ENCODE measurements at places on chromosomes 5 and 9. TPM values are rescaled to one million over a fixed set of nuclear protein-coding genes. Genes with fewer than 3 reads are reported as not detected.

DNA sequence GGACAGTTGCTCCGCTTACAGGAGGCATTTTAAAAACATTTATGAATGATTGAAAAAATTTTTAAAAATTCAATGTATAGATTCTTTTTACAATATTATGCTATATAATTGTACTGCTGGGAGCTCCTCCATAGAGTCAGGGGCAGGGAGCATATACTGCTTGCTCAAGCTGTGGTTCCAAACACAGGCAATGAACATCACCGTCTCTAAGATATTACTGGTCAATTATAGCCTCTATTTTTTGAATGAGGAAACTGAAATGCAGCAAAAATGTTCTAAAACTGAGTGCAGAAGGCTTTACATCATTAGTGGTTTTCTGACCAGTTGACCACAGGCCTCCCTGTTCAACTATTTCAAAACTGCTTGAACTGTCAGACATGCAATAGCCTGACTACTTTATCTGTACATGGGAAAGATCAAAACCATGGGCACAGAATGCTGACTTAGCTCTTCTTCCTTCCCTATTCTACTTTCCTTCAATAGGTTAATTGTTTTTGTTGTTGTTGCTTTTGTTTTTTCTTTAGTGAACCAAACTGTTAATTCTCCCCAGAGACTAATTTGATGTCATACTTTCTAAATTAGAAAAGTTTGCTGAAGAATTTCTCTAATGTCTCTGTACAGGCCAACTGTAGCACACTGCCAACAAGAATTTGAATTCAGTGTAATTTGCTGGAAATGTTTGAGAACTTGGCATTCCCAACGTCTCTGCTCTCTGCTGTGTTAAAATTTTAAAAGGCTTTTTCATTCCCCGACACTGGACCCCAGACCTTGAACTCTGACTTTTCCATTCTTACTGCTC is 107.6 kb upstream of the MPDZ start:
- H3K27ac ChIP-seq: peak overlapping the region; percentile 48
- H3K27me3 ChIP-seq: no peaks in the 10 kb centered on the region
- peaks cover 10% of the 10 kb centered on the region for H3K4me1 ChIP-seq
- H3K36me3 ChIP-seq: no peaks in the 10 kb centered on the region
- no peak for DNase-seq

LMNB1 gene
- 4.2 TPM for total RNA-seq

DNA sequence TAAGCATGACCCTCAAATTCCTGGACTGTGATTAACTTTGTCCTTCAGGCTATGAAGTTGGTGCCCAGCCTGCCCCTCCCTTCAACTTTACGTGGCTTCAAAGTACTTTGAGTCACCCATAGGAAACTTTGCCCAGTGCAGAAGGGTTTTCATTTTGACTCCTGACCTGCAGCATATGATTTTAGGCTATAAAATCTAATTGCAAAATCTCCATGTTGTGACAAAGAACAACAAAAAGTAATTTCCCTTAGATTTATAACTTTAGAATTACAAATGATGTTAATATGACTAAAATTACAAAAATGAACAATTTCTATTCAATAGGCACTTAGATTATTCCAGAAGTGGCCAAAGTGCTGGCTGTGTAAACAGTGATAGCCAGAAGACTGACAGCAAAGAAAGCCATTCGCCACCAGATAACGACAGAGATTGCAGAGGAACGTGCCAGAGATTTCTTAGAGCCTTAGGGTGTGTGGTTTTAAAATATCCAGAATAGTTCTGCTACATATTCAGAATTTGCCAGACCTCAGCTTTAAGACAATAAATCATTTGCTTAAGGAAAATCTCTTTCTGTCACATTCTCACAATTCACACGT is 197.4 kb downstream of the SEMA5A start:
- no peaks in the 10 kb centered on the region for H3K36me3 ChIP-seq
- peaks cover 25% of the 10 kb centered on the region for H3K4me1 ChIP-seq
- DNase-seq: no peak
- H3K27me3 ChIP-seq: no peaks in the 10 kb centered on the region

DNA sequence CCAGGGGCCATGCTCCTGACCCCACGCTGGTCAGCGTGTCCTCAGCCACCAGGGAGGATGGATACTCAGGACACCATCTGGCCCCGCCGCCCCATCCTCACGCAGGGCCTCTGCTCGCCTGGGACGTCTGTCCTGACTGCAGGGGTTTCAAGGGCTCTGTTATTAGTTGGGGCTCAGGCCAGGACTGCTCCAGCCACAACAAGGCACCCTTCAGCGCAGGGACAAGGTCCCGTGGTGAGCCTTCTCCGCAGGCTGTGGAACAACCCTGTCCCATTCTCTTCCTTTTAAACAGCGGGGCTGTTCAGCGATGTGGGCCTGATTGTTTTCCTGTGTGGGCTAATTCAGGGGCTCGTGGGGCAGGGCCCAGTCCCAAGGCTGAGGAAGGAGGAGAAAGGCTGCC is 61.6 kb downstream of the SEMA4D start:
- H3K27ac ChIP-seq: no peak overlapping the region
- H3K36me3 ChIP-seq: no peaks in the 10 kb centered on the region
- no peaks in the 10 kb centered on the region for H3K27me3 ChIP-seq
- H3K4me3 ChIP-seq: no peak overlapping the region
- DNase-seq: no peak

DNA sequence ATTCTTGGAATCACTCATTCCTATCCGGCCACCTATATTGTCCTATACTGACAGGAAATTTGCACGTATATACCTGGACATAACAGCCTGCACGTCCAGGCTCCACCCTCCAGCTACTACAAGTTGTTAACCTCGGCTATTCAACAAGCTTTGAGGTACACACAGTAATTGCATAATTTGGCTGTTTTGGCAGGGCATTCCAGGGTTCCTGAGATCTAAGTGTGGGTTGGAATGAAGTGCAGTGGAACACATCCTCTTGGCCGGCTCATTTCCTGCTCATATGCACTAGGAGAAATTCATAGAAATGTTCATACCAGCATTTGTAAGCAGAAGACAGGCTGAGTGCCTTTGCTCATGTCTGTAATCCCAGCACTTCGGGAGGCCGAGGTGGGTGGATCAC is 222.3 kb downstream of the FBXL7 start:
- H3K27me3 ChIP-seq: no peaks in the 10 kb centered on the region
- no peaks in the 10 kb centered on the region for H3K36me3 ChIP-seq
- H3K4me1 ChIP-seq: peaks cover 9% of the 10 kb centered on the region
- no peak overlapping the region for H3K4me3 ChIP-seq
- no peak for DNase-seq
- H3K27ac ChIP-seq: no peak overlapping the region

- no peaks in the 10 kb centered on the region for H3K27me3 ChIP-seq
- H3K27ac ChIP-seq: no peak overlapping the region
- no peaks in the 10 kb centered on the region for H3K4me1 ChIP-seq
- no peaks in the 10 kb centered on the region for H3K36me3 ChIP-seq
These were observed 98.6 kb upstream of the TLE1 start for GRCh38 chr9:81787747-81788632.

GRCh38 chr5:74643111-74643562 is 2.6 kb upstream of the ENC1 start:
- H3K4me1 ChIP-seq: peaks cover 23% of the 10 kb centered on the region
- H3K27ac ChIP-seq: peak overlapping the region; percentile 94
- peak; percentile 32 for DNase-seq
- no peaks in the 10 kb centered on the region for H3K27me3 ChIP-seq
- H3K4me3 ChIP-seq: no peak overlapping the region

DNA sequence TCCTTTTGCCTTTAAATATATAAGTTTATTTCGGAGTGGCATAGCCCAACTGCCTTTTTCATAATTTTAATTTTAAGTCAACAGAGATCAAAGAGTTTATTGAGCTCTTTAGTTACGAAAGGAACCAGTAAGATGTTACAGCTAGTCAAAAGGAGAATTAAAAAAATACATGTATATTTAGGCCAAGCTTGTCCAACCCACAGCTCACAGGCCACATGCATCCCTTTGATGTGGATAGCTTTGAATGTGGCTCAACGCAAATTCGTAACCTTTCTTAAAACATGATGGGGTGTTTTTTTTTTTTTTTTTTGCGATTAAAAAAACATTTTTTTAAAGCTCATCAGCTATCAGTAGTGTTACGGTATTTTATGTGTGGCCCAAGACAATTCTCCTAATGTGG is 50.2 kb upstream of the IL31RA start:
- DNase-seq: no peak
- no peaks in the 10 kb centered on the region for H3K4me1 ChIP-seq

DNA sequence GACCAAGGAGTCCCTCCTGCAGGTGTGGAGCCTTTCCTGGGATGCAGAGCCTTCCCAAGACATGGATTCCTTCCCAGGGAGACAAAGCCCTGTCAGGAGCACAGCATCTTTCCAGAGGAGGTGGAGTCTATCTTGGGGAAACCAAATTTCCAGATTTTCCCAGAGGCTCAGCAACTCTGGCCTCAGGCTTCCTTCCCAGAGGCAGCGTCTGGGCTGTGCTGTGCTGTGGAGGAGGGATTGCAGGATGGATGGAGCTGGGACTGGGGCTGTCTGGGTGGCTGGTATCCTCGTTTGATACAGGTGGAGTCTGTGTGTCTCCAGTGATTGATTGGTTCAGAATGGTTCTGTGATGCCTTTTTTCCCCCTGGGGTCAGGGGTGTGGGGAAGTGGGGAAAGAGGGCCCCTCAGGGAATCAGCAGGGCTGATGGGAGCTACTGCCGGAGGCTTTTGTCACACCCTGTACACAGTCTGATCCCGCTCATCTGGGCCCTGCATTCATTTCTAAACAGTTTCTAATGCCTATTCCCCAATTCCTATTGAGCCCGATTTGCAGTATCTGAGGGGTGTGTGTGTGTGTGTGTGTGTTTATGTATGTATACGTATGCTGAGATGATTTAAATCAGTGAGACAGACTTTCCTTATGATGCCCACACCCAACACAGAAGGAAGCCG is 16.0 kb downstream of the OR13J1 start:
- peaks cover 6% of the 10 kb centered on the region for H3K27me3 ChIP-seq
- no peaks in the 10 kb centered on the region for H3K36me3 ChIP-seq
- DNase-seq: no peak
- H3K4me3 ChIP-seq: no peak overlapping the region
- no peak overlapping the region for H3K27ac ChIP-seq

DNA sequence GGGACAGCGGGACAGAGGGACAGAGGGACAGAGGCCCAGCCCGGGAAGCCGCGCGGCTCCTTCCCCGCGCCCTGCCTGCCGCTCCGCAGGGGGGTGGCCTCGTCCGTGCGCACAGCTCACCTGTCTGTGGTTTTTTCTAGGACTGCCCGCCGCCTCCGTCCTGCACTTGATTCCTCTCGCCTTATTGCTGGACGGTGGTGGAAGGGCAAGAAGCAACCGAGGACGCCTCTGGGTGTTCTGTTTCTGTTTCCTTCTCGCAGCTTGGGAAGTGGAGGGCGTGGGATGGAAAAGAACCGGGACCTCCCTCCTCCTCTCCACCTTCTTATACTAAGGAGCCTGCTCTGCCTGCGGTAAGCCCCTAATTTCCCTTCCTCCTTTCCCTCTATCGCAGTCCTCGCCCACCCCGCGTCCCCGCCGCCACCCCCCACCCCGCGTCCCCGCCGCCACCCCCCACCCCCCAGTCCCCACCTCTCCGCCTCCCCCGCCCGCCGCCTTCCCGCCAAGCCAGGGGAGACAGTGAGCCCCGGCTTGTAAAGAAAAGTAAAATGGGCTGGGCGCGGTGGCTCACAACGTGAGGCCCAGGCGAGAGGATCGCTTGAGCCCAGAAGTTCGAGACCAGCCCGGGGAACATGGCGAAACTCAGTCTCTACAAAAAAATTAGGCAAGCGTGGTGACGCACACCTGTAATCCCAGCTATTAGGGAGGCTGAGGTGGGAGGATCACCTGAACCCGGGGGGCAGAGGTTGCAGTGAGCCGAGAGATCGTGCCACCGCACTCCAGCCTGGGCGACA is 9.6 kb upstream of the FLT4 start:
- peak overlapping the region; percentile 27 for H3K4me3 ChIP-seq
- H3K27ac ChIP-seq: no peak overlapping the region
- H3K4me1 ChIP-seq: no peaks in the 10 kb centered on the region
- no peak for DNase-seq

RBM27 gene
- 13.1 TPM for total RNA-seq

GRCh38 chr5:38598994-38599617 is 42.7 kb upstream of the LIFR start:
- no peak for DNase-seq
- peaks cover 20% of the 10 kb centered on the region for H3K4me1 ChIP-seq
- no peaks in the 10 kb centered on the region for H3K27me3 ChIP-seq
- no peak overlapping the region for H3K4me3 ChIP-seq

GRCh38 chr5:8814105-8814504 is 731.8 kb downstream of the SEMA5A start:
- H3K4me3 ChIP-seq: no peak overlapping the region
- DNase-seq: no peak
- no peaks in the 10 kb centered on the region for H3K4me1 ChIP-seq
- H3K27ac ChIP-seq: no peak overlapping the region

DNA sequence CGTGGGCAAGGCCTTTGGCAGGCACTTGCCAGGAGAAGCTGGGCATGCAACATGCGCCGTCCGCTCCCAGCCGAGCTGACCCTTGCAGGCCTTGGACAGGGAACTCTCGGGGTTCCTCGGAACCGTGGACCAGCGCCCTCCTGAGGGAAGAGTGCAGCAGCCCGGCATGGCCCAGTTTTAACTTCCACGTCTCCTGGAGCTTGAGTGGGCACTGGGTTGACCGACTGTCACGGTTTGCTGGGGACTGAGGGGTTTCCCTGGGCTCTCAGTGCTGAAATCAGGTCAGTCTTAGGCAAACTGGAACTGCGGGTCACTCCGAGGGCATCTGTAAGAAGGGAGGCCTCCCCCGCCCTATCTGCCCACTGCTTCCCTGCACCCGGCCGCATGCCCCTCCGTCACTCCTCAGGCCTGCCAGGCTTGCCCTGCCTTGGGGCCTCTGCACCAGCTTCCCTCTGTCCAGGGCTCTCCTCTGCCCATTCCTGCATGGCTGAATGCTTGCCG is 87.0 kb upstream of the PHYKPL start:
- H3K4me3 ChIP-seq: no peak overlapping the region
- no peaks in the 10 kb centered on the region for H3K4me1 ChIP-seq
- H3K27me3 ChIP-seq: no peaks in the 10 kb centered on the region
- peak; percentile 6 for DNase-seq

DNA sequence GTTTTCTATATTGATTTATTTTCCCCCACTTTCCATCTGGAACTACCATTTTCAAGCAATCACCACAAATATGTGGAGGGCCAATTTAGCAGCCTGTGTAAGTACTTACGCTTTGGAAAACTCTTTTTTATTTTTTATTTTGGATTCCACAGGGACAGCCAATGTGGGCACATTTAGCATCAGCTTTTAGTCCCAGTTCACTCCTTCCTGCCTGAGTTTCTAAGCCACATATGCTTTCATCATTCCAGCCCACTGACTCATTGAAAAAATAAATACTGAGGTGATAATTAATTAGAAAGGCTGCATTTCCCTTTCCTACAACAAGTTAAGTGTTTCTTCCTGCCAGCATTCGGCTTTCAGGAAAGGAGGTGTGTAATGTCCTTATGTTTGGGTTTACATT is 76.8 kb downstream of the TMEM167A start:
- DNase-seq: no peak
- H3K27me3 ChIP-seq: no peaks in the 10 kb centered on the region
- H3K4me3 ChIP-seq: no peak overlapping the region
- H3K36me3 ChIP-seq: no peaks in the 10 kb centered on the region

TRIM36 gene
- total RNA-seq: 0.36 TPM

Data from heart right ventricle (tissue), 16 donors.